HFF-Myc (cell line): ENCODE measurements at places on chromosomes 4 and X.

DNA sequence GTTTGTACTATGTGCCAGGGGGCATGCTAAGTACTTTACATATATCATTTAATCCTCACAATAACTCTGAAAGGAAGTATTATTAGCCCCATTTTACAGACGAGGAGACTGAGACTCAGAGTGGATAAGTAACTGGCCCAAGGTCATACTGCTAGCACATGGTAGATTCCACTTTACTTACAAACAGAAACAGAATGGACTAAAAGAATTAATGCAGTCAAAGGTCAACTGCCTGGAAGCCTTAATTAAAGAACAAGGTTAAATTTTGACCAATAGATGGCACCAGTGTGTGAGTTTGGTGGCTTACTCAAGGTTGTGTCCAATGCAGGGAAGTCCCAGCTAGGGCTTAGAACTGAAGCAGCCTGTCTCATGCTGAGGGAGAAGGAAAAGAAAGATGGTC, 4.7 kb downstream of the RIPPLY1 start:
- DNase-seq = peak; percentile 24

DNA sequence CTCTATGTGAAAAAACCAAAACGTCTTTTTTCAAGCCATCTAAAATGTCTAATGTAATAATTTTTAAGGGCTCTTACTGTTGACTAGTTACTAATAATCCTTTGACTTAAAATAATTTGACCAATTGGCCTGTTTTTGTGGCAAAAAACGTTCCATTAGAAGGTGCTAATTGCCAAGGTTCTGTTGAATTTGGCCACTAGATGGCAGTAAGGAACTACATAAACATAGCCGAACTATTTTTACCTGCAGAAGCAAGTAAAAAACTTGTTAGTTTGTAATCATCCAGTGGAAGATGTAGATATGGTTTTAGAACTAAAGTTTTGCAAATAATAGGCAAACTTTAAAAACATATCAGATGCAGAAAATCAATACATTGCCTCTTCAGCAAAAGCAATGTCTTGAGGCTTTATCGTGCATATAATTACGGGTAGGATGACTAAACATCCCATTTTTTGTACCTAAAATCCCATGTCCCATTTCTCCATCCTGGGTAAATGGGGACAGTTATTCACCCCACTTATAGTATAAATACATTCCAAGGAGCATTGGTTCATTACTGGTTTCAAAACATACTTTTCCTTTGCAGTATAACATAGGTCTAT, 57.6 kb downstream of the PROM1 start:
- no peak for DNase-seq

DNA sequence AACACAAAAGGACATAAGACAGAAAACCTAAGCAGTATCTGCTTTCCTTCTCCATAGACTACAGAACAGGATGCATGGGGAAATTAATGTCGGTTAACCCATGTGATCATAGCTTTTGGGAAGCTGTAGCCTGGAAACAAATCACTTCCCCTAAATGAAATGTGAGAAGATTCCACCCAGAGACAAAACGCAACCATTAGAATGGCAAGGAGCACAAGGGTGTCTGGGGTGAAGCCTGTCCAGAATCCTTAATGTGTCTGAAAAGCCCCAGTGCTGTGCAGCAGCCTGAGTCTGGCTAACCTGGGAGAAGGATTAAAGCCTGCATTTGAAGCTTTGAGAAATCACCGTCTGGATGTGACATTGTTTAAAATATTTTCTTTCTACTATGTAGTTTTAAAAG, 213.3 kb downstream of the ANKRD50 start:
- DNase-seq = no peak

GRCh38 chr4:163688856-163689255, 194.4 kb downstream of the TMA16 start:
- no peak for DNase-seq

GRCh38 chr4:178329226-178329872, 887.1 kb upstream of the AGA start:
- no peak for DNase-seq

- no peak for DNase-seq
Measured at GRCh38 chrX:141609111-141609510, 19.6 kb downstream of the SPANXA2 start.

- peak; percentile 31 for DNase-seq
Measured at GRCh38 chr4:40321574-40322275, 13.4 kb upstream of the CHRNA9 start.

DNA sequence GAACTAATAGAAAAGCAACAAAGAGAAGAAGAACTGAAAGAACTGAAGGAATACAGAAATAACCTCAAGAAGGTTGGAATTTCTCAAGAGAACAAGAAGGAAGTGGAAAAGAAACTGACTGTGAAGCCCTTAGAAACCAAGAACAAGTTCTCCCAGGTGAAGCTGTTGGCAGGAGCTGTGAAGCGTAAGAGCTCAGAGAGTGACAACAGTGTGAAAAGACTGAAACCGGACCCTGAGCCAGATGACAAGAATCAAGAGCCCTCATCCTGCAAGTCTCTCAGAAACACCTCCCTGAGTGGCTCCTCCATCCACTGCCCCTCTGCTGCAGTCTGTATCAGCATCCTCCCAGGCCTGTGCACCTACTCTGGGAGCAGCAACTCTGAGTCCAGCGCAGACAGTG, 8.4 kb upstream of the FHDC1 start:
- no peak for DNase-seq

DNA sequence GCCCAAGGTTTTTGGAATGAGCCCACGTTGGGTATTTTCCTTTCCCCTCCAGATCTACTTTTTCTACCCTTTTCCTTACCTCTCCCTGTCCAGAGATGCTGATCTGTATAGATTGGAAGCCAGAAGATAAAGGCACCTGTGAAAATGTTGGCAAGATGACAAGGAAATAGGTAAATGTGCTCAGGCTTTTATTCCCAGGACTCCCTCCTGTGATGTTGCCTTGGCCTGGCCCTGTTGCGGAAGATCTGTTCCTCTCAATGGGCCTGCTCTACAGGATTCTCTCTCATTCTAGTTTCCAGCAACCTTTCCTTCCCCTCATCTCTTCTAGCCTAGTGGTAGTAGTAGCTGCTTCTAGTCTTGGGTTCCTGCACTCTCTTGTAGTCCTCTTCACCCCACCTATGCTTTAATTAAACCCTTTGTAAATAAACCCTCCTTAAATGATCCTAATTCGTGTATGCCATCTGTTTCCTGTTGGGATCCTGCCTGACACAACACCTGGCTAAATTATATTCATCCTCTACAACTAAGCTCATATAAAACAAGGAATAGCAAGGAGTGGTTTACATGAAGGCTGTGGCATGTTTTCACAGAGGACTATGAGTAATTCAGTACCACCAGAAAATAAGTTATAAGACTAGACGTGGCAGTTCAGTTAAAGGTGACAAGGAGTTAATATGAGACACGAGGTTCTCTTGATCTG, 95.7 kb upstream of the MAOA start:
- no peak for DNase-seq

DNA sequence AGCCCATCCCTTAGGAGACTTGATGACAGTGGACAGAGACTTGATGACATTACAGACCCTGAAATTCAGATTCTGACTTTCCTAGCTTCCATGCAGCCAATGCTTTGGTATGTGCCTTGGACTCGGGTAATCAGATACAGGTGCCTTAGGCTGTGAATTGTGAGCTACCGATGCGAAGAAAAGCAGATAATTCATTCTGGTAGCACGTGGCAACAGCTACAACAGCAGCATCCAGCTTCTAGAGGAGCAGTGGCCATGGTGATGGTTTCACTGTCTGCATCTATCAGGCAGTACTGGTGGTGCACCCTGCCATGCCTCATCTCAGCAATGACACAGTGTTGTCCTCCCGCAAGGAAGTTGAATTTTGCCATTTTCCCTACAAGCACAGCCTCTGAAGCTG, 126.9 kb upstream of the TAPT1 start:
- no peak for DNase-seq

GRCh38 chrX:70464051-70464450, 19.4 kb downstream of the DLG3 start:
- no peak for DNase-seq

DNA sequence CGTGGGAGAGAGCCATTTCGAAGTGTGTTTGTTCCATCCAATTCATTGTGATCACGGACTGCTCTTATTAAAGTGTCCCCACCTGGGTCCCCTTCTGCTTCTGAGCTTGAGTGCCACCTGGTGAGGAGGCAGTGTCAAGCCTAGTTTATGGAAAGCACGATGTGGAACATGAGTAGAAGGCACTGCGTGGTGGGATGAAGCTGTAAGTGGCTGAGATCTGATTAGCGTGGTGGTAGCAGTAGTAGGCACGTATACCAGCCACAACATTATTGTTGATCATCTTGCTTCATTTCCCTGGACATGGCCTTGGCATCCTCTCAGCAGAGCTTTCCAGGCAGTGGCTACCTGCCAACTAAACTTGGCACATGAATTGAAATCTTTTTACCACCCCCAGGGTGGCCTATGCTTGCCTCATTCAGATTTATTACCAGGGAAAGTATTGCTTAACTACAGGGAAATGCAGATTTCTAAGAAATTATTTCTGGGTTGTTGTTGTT, 46.4 kb downstream of the GPAT3 start:
- no peak for DNase-seq

- DNase-seq = no peak
Measured at GRCh38 chr4:101400096-101400495, 52.8 kb upstream of the PPP3CA start.

DNA sequence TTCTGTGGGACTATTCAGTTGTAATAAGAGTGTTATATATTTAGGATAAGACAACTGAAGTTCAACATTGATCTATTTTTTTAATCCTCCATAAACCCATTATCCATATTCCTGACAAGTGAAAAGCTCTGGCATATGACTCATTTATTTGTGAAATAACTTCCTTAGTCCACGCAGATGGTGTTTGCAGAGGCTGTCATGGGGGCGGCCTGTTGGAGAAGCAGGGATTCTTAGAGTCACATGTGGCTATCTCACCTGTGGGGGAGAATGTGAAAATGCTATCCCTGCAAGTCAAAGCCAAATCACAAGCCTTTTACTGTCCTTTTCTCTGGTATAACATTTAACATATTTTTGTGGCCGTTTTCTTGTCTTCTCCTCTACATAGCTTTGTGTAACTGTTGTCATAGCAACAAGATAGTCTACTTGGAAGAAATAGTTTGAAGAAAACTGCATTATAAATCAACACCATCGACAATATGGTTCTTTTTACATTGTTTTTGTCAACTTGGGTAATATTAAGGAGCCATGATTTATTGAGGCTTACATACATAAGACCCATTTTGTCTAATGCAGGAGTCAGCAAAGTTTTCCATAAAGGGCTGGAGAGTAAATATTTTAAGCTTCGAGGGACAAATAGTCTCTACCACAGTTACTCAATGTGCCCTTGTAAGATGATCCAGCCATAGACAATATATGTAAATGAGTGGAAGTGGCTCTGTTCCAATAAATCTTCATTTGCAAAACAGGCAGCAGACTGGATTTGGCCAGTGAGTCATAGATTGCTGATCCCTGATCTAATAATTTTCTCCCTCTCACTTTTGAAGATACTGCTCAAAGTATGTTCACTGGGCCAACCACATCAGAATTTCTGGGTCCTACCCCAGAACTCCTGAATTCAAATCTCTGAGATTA, 395.0 kb downstream of the DTHD1 start:
- no peak for DNase-seq

DNA sequence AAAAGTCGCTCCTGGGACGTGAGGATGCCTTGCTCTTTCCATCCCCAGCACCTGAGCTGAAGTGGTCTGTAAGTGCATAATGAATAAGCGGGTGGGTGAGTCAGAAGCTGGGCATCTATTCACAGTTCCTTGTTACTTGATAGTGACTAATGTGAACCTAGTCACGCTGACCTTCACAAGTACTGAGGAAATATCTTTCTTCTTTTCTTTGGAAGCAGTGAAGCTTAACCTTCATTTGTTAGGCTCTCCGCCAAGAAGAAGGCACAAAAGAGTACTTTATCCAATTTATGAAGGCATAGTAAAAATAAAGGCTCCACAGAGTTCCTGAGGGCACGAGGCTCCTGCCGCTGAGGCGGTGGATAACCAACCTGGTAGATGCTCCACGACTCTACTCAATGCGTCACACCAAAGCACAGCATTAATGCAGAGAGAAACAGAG, 475.7 kb upstream of the SLIT2 start:
- no peak for DNase-seq

DNA sequence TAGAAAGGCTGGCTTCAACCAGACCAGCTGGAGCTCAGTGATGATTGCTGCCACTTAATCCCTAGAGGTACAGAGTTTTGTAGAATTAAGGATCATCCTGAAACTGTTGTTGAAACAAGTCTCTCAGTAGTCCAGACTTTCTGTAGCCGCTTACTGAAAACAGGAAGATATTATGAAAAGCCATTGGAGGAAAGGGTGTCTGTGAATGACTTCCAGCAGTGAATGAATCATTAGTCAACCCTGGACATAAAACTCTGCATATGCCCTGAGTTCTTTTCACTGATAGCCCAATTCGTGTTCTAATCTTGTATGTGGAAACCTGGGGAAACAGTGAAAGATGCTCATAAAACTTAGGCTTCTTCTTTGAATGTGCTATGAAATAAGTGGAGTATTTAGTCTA, 14.8 kb downstream of the HOPX start:
- DNase-seq = no peak

DNA sequence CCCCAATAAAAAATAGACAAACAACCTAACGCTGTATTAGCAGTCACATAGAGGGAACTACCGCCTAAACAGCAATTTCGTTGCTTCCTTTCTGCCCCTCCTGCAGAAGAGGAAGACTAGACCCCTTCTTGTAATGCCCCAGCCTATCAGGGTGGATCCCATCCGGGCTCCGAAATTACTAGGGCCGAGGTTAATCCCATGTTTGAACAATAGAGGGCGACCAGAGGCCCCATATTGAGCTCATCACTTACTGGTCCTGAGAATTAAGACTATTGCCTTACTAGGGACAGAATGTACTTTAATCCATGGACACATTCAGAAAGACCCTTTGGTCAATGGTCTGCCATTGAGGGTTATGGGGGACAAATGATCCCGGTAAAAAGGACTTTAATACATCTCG, 11.8 kb upstream of the ZNF630 start:
- no peak for DNase-seq

GRCh38 chrX:12890467-12890866, 16.0 kb upstream of the TLR8 start:
- DNase-seq = no peak

- no peak for DNase-seq
Measured at GRCh38 chrX:65687367-65687766, 19.9 kb downstream of the MSN start.

DNA sequence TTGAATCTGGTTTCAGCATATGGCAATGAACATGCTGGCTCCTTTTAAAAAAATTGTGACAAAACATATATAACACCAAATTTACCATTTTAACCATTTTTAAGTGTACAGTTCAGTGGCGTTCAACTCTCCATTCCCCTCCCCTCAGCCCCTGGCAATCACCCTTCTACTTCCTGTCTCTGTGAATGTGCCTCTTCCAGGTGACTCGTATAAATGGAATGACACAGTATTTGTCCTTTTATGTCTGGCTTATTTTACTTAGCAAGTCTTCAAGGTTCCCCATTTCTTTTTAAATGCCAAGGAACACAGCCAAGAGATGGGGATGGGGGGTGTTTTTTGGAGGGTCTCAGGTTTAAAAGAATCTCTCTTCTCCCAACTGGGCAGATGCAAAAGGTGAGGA, 35.4 kb upstream of the BCLAF3 start:
- DNase-seq = peak; percentile 10

GRCh38 chr4:7680106-7680505, 245.4 kb upstream of the PSAPL1 start:
- no peak for DNase-seq
